ENCODE measurements at places on chromosomes 1 and 21.

GRCh38 chr1:234755449-234755863 lies 145.5 kb upstream of the IRF2BP2 start:
- no peak for DNase-seq

DNA sequence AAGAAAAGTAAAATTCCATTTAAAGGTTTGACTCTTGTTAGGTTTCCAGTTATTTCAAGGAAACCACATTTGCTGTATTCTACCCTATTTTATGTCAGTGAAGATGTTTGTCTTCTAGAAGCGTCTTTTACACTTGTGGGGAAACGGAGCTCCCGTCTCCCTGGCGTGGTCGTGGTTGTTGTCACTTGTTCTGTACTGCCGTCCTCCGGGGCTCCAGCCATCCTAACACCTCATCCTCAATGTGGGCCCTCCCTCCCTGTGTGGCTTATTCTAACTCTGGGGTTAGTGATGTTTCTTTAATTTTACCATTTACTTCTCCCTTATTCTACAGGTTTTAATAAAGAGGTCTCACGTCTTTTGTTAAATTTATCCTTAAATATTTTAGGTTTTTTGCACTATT lies 52.7 kb upstream of the DIP2A start:
- no peak for DNase-seq

DNA sequence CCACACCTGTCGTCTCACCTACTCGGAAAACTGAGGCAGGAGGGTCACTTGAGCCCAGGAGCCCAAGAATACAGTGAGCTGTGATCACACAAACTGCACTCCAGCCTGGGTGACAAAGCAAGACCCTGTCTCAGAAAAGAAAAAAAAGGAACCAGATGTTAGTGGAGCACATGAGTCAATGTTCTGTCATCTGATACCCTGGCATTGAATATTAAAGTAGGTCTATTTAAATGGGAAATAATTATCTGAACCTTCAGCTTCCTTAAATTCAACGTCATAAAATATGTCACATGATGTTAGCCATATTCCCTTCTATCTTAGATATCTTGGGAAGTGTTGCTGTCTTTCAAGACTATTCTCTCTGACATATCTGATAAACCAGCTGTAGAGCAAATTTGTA lies 47.3 kb downstream of the NCAM2 start:
- DNase-seq, result no peak

DNA sequence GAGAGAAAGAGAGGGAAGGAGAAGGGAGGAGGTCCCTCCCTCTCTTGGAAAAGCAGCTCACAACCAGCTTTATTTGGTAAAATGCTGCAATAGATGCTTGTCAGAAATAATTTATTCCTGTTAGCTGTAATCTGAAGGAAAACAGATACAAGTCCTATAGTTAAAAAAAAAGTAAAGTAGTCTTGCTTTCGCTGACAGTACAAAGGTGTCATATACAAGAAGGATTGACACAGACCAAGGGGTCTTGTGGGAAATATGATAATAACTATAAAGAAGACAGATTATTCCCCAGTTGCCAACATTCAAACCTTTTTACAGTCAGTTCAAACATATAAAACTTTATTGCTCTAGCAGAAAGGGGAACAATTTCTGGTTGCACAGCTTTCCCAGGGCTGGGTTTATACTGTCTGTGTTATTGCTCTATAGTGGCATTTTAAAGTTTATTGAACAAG lies 145.0 kb downstream of the PBX1 start:
- DNase-seq, result no peak

- DNase-seq, result no peak
These were observed 288.0 kb downstream of the BACH1 start for GRCh38 chr21:29586696-29587095.

Measured in activated T-cell treated with anti-CD3 and anti-CD28 coated beads for 24 hours (primary cell).